ENCODE measurements at places on chromosomes 4 and X. TPM values are rescaled to one million over a fixed set of nuclear protein-coding genes. Genes with fewer than 3 reads are reported as not detected.

DNA sequence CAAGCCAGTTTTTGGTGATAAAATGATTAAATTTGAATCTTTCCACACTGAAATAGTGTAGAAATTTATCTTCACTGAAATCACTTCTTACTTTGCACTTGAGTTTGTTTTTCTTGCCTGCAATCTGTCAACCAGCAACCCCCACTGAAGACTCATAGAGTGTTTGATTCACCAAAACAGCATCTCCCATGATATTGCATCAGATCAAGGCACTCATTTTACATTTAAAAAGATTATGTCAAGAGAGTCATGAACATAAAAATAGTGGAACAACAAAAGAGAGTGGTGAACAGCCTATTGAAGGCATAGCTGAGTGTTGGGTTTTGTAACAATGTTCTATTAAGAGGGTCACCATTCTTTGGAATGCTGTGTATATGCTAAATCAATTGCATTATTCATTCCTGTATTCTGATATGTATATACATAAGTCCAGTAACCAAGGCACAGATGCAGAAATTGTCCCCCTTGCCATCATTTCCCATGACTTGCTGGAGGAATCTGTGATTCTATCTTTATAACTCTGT lies 1934.9 kb downstream of the ARAP2 start:
- no peak for DNase-seq

DNA sequence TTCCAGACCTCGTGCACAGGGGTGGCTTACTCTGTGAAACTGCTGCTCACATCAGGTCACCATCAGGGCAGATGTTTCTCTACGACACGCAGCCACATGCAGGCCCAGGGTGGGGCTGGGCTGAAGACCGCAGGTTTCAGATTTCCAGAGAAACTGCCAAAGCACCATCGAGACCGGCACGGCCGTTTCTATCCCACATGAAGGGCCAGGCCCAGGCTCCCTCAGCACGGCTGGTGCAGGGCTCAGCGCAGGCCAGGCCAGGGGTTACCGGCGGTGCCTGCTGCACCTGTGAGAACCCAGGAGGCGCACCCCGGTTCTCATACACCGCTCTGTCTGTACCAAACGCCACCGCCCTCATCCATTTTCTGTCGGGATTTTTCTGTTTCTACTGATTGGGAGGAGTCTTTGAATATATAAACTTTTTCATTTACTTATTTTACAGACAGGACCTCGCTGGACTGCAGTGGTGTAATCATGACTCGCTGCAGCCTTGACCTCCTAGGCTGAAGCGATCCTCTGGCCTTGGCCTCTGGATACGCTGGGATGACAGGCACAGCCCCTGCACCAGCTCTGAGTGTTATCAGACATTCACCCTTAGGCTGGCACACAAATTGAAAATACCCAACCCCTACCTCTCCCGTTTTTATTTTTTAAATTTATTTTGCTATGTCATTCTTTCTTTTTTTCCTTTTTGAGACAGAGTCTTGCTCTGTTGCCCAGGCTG lies 17.1 kb downstream of the CTBP1 start:
- DNase-seq = no peak

The TBC1D25 gene
- total RNA-seq = 12.0 TPM

The EGF gene
- 3.5 TPM for total RNA-seq

The UNC5C gene
- total RNA-seq = 5.1 TPM

GRCh38 chr4:155496294-155496626 lies 119.5 kb upstream of the MAP9 start:
- no peak for DNase-seq

DNA sequence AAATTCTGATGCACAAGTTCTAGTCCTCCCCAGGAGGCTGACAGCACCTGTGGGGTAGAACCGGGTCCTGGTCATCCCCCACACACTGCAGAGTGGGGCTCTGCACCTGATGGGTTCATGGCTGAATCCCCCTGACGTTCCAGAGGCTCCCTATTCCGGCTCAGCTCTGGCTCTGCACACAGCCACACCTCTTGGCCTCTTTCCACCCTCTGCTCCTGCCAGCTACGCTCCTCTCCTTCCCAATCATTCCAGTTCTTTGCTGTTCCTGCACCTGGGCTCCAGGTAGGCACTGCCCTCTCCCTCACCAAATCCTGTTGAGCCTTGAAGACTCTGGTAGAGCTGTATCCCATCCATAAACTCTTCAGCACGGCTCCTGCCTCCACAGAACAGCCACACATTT lies 75.5 kb downstream of the GATB start:
- DNase-seq = no peak

GRCh38 chrX:153440556-153441135 lies 5.2 kb downstream of the TREX2 start:
- DNase-seq = no peak

DNA sequence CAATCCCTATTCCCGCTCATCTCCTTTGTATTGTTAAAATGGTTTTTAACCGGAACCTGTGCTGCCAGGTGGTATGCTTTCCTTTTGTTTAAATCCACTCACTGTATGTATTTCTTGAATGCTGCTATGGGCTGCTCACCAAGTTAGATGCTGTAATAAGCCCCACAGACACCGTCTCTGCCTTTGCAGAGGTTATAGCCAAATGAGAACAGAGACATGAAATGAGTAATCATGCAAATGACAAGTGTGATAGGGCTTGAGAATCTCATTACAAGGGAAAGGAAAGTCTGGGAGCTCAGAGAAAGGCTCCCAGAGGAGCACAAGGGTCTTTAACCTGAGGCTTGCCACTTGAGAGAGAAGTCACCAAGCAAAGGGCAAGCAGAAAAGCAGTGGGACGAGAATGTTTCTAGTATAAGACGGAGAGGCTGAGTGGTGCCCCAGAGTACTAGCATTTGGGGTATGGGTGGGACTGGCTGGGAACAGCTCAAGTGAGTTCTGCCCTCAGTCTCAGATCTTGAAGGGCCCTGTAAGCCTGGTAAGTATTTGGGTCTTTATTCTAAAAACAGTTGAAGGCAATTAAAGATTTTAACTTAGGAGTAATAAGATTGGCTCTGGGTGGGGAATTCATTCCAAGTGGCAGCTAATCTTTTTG lies 110.8 kb upstream of the H2AZ1 start:
- no peak for DNase-seq

DNA sequence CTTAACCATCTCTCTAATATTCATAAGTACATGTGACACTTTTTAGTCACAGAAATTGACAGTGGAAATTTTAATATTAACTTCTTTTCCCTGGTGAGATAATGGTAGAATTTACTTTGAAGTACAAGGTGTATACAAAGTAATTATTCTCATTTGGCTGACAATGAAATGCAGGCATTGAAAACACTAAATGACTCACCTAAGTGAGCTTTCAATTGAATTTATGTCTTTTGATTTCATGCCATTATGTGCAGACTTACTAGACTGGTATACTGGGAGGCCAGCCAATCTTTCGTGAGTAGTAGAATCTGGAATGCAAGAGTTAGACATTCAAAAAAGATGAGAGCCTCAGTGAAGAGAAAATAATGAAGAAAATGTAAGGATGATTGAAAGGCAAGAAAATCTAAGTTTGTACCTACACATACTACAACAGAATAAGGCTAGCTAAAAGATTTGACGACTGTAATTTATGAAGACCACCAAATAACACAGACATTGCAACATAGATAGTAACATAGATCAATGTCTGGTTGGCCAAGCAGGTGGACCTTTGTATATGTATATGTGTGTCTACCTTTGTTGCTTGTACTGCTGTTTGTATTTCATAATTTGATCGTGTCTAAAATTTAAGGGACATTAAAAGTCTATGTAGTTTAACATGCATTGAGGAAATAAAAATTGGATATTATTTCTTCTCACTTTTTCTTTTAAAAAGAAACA lies 459.7 kb downstream of the IL15 start:
- DNase-seq = no peak

The MAGEA6 gene
- total RNA-seq = not detected

DNA sequence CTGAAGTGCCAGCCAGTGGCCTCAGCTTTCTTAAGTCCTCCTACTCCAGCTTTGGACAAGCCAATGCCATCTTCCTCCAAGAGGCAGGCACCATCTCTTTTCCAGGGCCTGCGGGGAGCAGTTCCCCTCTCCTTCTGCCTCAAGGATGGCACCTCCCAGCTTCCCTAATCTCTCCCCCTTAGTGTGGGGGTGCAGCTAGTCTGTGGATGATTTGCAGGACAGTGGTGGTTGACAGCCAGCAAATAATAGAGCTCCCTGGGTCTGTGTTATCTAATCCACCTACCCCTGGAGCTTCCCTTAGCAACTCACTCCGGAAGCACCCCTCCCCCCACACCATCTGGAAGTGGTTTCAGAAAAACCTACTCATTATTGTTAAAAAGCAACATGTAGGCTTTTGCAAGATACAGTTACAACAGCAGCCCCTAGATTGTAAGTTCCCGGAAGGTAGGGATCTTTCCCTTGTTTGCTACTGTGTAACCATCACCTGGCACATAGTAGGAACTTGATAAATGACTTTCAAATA lies 247.1 kb downstream of the BCOR start:
- DNase-seq = no peak

The TECRL gene
- not detected for total RNA-seq

The NAP1L5 gene
- 3.0 TPM for total RNA-seq

GRCh38 chrX:119478504-119478903 lies 10.3 kb downstream of the SLC25A5 start:
- no peak for DNase-seq

Data from lower lobe of right lung (tissue), 2 donors.